CD8-positive, alpha-beta memory T cell (primary cell): ENCODE measurements at places on chromosomes 16 and 17. TPM values are rescaled to one million over a fixed set of nuclear protein-coding genes. Genes with fewer than 3 reads are reported as not detected.

PRDM7 gene
- total RNA-seq = not detected

PTX4 gene
- not detected for total RNA-seq

KRTAP2-2 gene
- not detected for total RNA-seq

TMEM94 gene
- 66.0 TPM for total RNA-seq

CES2 gene
- total RNA-seq = 23.8 TPM

ZNF423 gene
- not detected for total RNA-seq

TBC1D3I gene
- total RNA-seq = 0.20 TPM

RAB11FIP4 gene
- total RNA-seq = 17.4 TPM

SPATA2L gene
- 7.0 TPM for total RNA-seq

APOBR gene
- total RNA-seq = 7.7 TPM

CD300LB gene
- total RNA-seq = 0.11 TPM

TSNAXIP1 gene
- 1.2 TPM for total RNA-seq

KCTD19 gene
- 0.71 TPM for total RNA-seq

FBXW10B gene
- 0.26 TPM for total RNA-seq
